CD4-positive, alpha-beta T cell treated with Interleukin-4 for 1 hour (primary cell): ENCODE measurements at places on chromosomes 1 and 21.

GRCh38 chr1:161388639-161389038 is 21.0 kb upstream of the CFAP126 start:
- DNase-seq: no peak

- DNase-seq: no peak
Measured at GRCh38 chr1:227910511-227911153, 37.1 kb downstream of the WNT9A start.

DNA sequence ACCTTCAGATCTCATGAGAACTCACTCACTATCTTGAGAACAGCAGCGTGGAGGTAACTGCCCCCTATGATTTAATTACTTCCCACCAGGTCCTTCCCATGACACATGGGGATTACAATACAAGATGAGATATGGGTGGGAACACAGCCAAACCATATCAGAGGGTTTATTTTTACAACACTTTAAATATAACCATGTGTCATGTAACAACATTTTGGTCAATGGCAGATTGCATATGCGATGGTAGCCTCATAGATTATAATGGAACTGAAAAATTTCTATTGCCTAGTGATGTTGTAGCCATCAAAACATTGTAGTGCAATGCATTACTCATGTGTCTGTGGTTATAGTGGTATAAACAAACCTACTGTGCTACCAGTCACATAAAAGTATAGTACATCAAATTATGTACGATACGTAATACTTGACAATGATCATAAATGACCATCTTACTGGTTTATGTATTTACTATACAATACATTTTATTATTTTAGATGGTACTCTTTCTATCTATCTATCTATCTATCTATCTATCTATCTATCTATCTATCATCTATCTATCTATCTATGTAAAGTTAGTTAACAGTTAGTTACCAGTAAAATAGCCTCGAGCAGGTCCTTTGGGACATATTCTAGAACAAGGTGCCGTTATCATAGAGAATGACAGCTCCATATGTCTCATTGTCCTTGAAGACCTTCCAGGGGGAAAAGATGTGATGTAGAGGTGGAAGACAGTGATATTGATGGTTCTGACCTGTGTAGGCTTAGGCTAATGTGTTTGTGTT is 12.6 kb upstream of the S100B start:
- no peak for DNase-seq

DNA sequence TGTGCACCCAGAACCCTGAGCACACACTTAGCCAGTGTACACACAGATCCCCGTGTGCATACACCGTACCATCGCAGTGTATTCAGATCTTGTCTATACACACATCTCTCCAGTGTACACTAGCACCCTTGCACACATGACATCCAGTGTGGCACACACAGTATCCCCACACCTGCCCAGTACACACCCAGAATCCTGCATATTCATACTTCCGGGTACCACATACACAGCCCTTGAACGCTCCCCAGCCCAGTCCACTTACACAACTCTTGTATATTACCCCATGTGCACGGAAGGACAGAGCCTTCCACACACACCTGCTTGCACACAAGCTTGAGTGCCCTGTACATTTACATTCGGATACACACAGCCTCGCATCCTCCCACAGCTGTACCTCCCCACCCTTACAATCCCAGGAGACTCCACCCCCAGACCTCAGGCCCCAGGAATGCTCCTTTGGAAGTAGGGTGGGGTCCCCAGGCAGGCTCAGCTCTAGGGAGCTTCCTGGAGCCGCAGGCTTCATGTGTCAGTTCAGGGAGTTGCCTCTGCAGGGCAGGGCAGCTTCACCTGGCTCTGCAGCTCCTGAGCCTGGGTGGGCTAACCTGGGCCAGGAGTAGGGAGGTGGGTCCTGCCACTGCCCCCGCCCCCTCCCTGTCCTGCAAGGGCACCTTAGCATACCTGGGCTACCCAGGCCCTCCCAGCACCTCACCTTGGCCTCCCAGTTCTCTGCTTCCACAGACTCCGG is 46.2 kb downstream of the AHDC1 start:
- no peak for DNase-seq

DNA sequence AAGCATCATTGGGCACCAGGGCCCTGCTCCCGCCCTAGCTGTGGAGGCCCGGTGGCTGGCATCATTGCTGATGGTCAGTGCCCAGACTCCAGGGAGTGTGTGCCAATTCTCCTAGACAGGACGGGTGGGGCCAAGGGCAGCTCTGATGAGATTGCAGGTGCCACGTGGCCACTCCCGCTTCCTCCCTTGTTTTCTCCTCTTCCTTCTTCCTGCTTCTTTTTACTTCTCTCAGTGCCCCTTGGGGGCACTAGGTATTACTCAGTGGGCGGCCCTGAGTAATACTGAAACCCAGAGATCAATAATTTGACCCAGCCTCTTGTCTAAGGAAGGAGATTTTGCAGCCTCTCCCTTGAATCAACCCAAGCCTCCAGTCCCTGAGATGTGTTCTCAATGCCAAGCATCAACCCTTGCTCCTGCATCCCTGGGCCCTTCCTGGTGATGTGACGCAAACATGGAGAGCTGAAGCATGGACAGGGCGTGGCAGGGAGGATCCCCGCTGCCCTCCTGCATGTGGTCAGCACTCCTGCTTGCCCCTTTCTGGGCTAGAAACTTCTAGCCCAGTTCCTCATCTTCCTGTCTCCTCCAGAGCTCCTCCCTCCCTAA is 32.4 kb downstream of the CDK18 start:
- no peak for DNase-seq

DNA sequence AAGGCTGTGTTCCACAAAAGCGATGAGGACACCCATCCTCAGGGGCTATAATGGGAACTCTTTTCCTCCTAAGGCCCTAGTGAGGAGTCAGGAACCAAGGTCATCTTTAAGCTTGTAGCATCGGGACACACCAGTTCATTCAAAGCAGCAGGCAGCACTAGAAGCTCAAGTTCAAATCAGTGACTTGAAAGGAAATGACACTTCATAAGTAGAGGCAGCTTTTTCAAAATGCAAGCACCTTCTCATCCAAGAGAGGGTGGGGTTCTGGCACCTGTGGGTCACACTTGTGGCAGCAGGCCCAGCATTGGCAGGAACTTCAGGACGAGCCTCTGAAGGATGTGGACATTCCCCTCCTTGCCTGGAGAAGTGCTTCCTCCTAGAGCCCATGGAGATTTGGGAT is 496.3 kb downstream of the KIF26B start:
- no peak for DNase-seq

- DNase-seq: peak; percentile 40
Measured at GRCh38 chr1:117067533-117068370, 7.6 kb downstream of the TTF2 start.

DNA sequence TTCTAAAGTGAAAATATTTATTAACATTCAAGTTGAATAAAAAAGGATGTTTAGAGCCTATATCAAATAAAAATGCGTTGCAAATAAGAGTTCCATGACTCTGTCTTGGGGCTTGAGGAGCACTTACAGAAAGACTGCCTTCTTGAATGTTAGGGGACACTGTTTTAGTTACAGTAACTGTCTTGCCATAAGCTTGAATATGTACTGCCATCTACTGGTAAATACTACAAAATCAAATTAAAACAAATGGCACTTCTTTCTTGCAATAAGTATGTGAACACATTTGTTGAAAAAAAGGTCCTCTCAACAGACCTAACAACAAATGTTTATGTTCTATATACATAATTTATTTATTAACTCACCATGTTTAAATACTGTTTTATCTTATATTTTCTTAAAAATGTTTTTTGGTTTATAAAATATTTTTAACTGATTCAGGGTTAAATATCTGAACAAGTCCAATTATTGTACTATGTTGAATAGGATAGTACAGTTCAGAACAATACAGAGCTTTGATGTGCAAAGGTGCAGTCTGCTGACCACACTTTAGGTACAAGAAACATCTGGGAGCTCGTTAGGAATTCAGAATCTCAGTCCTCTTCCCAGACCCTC is 199.5 kb downstream of the LRRIQ3 start:
- peak; percentile 11 for DNase-seq
